Activated CD4-positive, alpha-beta T cell treated with anti-CD3 and anti-CD28 coated beads for 48 hours (primary cell): ENCODE measurements at places on chromosomes 5 and 9.

GRCh38 chr9:87336914-87337333 is 160.7 kb upstream of the DAPK1 start:
- peak; percentile 29 for DNase-seq

DNA sequence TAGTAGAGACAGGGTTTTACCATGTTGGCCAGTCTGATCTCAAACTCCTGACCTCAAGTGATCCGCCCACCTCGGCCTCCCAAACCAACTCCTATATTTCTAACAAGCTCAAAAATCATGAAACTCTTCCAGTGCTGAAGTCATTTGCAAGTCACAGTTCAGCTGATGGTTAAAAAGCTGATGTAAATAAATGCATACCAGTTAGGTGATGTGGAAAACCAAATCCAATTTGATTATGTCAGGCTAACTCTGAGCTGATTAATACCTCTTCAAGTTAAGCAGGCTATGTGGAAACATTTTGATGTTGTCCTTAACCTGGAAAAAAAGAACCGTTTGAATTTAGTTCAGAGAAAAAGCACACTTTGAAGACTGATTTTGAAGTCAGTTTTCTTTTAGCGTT is 51.0 kb downstream of the TMEM252 start:
- DNase-seq, result no peak

- DNase-seq, result no peak
Observed at GRCh38 chr9:133107961-133108793, 12.9 kb downstream of the RALGDS start.

- DNase-seq, result no peak
Observed at GRCh38 chr5:6715271-6715670, 2.0 kb downstream of the TENT4A start.

DNA sequence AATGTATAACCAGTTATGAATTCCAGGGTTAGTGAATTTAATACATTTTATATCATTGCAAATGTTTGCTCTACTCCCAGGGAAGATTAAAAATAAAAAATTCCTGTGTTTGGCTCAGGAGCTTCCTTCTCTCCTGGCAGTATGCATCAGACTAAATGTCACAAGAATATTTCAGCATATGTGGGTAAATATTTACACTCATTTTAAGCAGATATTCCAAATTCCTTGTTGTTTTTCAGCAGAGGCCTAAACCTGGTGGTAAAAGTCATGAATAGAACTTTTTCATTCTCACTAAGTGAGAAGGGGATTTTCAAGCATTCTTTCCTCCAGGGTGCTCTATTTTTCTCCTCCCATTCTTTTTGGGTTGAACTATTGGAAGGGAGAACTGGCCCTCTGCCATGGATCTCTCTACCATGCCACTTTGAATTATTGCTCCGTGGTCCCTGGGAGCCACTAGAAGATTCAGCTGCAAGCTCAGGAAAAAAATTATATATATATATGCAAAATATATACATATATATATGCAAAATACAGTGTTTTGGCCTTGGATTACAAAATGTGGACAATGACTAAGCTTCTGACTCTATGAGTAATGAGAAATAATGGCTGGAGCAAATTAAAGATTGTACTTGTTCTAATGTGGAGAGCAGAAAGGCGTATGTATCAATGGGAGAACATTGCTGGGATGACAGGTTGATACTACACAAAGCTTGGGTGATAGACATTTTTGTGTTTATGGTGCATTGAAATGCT is 180.6 kb upstream of the PAPPA start:
- no peak for DNase-seq

GRCh38 chr9:7762600-7762999 is 37.0 kb downstream of the DMAC1 start:
- DNase-seq, result no peak

GRCh38 chr9:15927161-15927560 is 374.3 kb downstream of the CCDC171 start:
- DNase-seq, result no peak

DNA sequence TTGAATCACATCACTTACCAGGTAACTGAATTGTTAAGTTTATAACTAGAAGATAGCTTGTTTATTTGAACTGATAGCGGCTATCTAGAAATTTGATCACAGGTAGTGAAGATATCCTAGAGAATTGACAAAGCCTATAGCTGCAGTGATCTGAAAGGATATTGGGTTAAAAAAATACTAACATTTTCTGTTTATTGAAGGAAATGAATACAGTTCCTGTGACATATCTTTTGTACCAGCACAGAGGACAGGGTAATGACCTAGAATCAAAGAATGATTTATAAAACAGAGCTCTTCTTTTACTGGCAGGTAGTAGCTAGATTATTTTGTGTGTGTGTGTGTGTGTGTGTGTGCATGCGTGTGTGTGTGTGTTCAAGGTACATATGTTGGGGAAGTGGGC is 94.8 kb downstream of the RAB3C start:
- no peak for DNase-seq

GRCh38 chr9:79395755-79396154 is 176.0 kb upstream of the TLE4 start:
- DNase-seq, result no peak
